ENCODE measurements at places on chromosomes 2 and 18.

- DNase-seq, result no peak
Measured at GRCh38 chr2:211251016-211251415, 694.6 kb downstream of the CPS1 start.

DNA sequence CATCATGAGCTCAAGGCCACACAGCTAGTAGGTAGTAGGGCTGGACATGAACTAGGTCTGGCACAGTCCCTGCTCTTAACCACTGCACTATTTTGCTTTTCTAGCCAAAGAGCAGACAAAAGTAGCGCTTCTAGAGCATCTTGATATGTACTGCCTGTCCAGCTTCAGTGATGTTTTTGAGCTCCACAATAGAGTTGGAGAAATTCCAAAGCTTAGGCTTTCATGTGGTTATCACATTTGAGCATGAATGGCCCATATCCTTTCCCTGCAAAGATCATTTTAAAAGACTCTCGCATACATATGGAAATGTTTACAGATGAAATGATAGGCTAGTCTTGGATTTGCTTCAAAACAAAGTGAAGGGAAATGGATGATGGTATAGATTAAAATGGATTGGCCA lies 128.7 kb downstream of the MAP3K20 start:
- no peak for DNase-seq

- DNase-seq, result no peak
Measured at GRCh38 chr2:240233885-240234502, 93.5 kb upstream of the OTOS start.

GRCh38 chr2:53530126-53530525 lies 237.5 kb upstream of the CHAC2 start:
- peak; percentile 28 for DNase-seq

- peak; percentile 71 for DNase-seq
Measured at GRCh38 chr2:88669482-88670214, 21.8 kb upstream of the RPIA start.
